Airway epithelial cell (primary cell): ENCODE measurements at places on chromosomes 6 and 20. TPM values are rescaled to one million over a fixed set of nuclear protein-coding genes. Genes with fewer than 3 reads are reported as not detected.

The HLA-DRB5 gene
- total RNA-seq, result not detected in 2 replicates

The NMBR gene
- total RNA-seq, result 0.14 TPM in 1 of 2 replicates, not detected in the other

The GTF2H4 gene
- total RNA-seq, result 12.6 and 15.9 TPM in 2 replicates

The CST1 gene
- total RNA-seq, result 0.28 TPM in 1 of 2 replicates, not detected in the other

The SNHG17 gene
- total RNA-seq, result 25.0 and 30.8 TPM in 2 replicates

The UBE2C gene
- 95.7 and 112 TPM in 2 replicates for total RNA-seq

The DCDC2 gene
- total RNA-seq, result 0.07 TPM in 1 of 2 replicates, not detected in the other

The MRPL14 gene
- total RNA-seq, result 86.7 and 87.8 TPM in 2 replicates

The INSM1 gene
- total RNA-seq, result not detected in 2 replicates

The MLN gene
- not detected in 2 replicates for total RNA-seq

The SLC22A2 gene
- total RNA-seq, result not detected in 2 replicates

The DPPA5 gene
- not detected in 2 replicates for total RNA-seq

The HCRTR2 gene
- total RNA-seq, result not detected in 2 replicates

The TFAP2B gene
- total RNA-seq, result not detected in 2 replicates

The PHF20 gene
- total RNA-seq, result 25.4 and 32.2 TPM in 2 replicates

The ENPP3 gene
- not detected in 2 replicates for total RNA-seq

The SYTL3 gene
- total RNA-seq, result 0.99 and 1.5 TPM in 2 replicates

The C6orf15 gene
- 0.35 and 2.0 TPM in 2 replicates for total RNA-seq

The ESF1 gene
- 7.1 and 9.2 TPM in 2 replicates for total RNA-seq

The SCGN gene
- not detected in 2 replicates for total RNA-seq

The PRND gene
- not detected in 2 replicates for total RNA-seq

The RIOK1 gene
- 12.5 and 14.1 TPM in 2 replicates for total RNA-seq

The DLL1 gene
- total RNA-seq, result 31.3 and 31.9 TPM in 2 replicates

The LAMA2 gene
- total RNA-seq, result 0.37 and 0.49 TPM in 2 replicates

The RIPOR3 gene
- 0.05 and 0.56 TPM in 2 replicates for total RNA-seq

The CDH26 gene
- total RNA-seq, result 1.2 and 2.0 TPM in 2 replicates

The ULBP2 gene
- 13.0 and 14.1 TPM in 2 replicates for total RNA-seq

The LY6G5B gene
- total RNA-seq, result 0.60 and 2.1 TPM in 2 replicates

The TPD52L1 gene
- total RNA-seq, result 102 and 114 TPM in 2 replicates

The CITED2 gene
- 23.7 and 34.4 TPM in 2 replicates for total RNA-seq

The SLC2A10 gene
- total RNA-seq, result 11.5 and 13.2 TPM in 2 replicates

The DACT2 gene
- total RNA-seq, result 0.63 and 1.5 TPM in 2 replicates

The ADGB gene
- total RNA-seq, result not detected in 2 replicates

The ECT2L gene
- not detected in 2 replicates for total RNA-seq

The NT5DC1 gene
- total RNA-seq, result 5.9 and 7.9 TPM in 2 replicates

The ISM1 gene
- 0.28 TPM in 1 of 2 replicates, not detected in the other for total RNA-seq

The TRIM40 gene
- not detected in 2 replicates for total RNA-seq

The BTN1A1 gene
- not detected in 2 replicates for total RNA-seq

The BTN3A1 gene
- 4.7 and 6.2 TPM in 2 replicates for total RNA-seq

The SLC25A27 gene
- total RNA-seq, result 3.1 TPM in 2 replicates

The GJA10 gene
- total RNA-seq, result not detected in 2 replicates

The SCRT2 gene
- not detected in 2 replicates for total RNA-seq

The VNN1 gene
- total RNA-seq, result not detected in 2 replicates

The LHFPL5 gene
- total RNA-seq, result 0.21 TPM in 1 of 2 replicates, not detected in the other

The POU5F1 gene
- total RNA-seq, result 0.60 and 3.5 TPM in 2 replicates

The ELOVL2 gene
- under 0.01 TPM in 1 of 2 replicates, not detected in the other for total RNA-seq

The COL21A1 gene
- total RNA-seq, result 0.28 and 0.42 TPM in 2 replicates
